Naive thymus-derived CD8-positive, alpha-beta T cell (primary cell): ENCODE measurements at places on chromosomes 1 and 21.

GRCh38 chr1:9413071-9413876 is 120.6 kb downstream of the SPSB1 start:
- H3K4me1 ChIP-seq = peaks cover 51% of the 10 kb centered on the region
- H3K4me3 ChIP-seq = peak overlapping the region; percentile 34
- H3K27me3 ChIP-seq = no peaks in the 10 kb centered on the region
- no peaks in the 10 kb centered on the region for H3K36me3 ChIP-seq
- DNase-seq = no peak
- no peak overlapping the region for H3K27ac ChIP-seq

- no peak for DNase-seq
- H3K27ac ChIP-seq = no peak overlapping the region
- H3K4me3 ChIP-seq = no peak overlapping the region
- peaks cover 4% of the 10 kb centered on the region for H3K4me1 ChIP-seq
Observed at GRCh38 chr1:157868654-157869053, 27.0 kb upstream of the CD5L start.

- peaks cover 7% of the 10 kb centered on the region for H3K36me3 ChIP-seq
- H3K27me3 ChIP-seq = peaks cover 41% of the 10 kb centered on the region
Observed at GRCh38 chr21:45410151-45410864, 5.3 kb downstream of the COL18A1 start.

GRCh38 chr1:16612332-16613172 is 812 bp downstream of the NBPF1 start:
- no peak overlapping the region for H3K4me3 ChIP-seq
- H3K27me3 ChIP-seq = no peaks in the 10 kb centered on the region
- H3K4me1 ChIP-seq = no peaks in the 10 kb centered on the region
- H3K27ac ChIP-seq = no peak overlapping the region
- DNase-seq = peak; percentile 45

DNA sequence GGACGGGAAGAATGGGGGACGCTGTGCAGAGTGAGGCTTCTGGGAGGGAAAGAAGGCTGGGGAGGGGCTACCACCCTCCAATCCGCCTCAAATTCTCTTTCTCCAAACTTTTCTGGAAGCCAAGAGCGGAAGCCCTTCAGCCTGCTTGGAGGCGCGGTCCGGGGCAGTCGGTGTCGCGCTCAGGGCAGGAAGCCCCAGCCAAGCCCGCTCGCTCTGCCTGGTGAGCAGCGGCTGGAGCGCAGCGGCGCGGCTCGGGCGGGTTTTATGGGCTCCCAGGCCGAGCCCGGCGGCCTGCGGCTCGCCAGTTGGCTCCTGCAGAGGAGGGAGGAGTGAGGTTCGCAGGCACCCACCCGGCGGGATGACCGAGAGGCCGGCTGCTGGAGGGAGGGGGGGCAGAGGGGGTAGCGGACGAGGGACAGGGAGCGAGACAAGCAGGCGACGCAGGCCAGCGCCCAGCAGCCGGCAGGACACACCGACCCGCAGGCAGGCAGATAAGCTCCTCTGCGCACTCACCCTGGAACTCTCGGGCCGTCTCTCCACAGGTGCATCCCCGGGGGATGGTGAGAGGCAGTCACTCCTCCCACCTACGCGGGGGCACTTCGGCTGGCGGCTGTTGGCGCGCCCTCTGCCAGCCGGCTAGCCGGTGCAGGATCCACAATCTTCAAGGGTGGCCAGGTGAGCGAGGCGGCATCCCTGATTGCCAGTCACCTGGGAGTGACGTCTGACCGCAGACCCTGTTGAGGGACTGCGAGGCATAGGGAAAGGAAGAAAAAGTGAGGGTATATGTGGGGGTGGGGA is at the start of gene AVPR1B:
TSS of gene AVPR1B (minus strand) at position 238 of the 798 bp plus-strand sequence. CDS start 498 bp downstream, outside the sequence.
- H3K27ac ChIP-seq = no peak within 1 kb of the TSS
- H3K36me3 ChIP-seq = peaks cover 8% of the 10 kb centered on the region
- H3K4me1 ChIP-seq = peaks cover 11% of the 10 kb centered on the region
- H3K4me3 ChIP-seq = peak within 1 kb of the TSS; percentile 51
- peaks cover 16% of the 10 kb centered on the region for H3K27me3 ChIP-seq
- DNase-seq = no peak

GRCh38 chr1:246052603-246053002 is 454.5 kb downstream of the SMYD3 start:
- no peak overlapping the region for H3K27ac ChIP-seq
- H3K27me3 ChIP-seq = no peaks in the 10 kb centered on the region
- no peak overlapping the region for H3K4me3 ChIP-seq
- peaks cover 27% of the 10 kb centered on the region for H3K36me3 ChIP-seq

- no peaks in the 10 kb centered on the region for H3K36me3 ChIP-seq
- no peaks in the 10 kb centered on the region for H3K27me3 ChIP-seq
- no peak overlapping the region for H3K27ac ChIP-seq
- H3K4me1 ChIP-seq = no peaks in the 10 kb centered on the region
- no peak overlapping the region for H3K4me3 ChIP-seq
- no peak for DNase-seq
Observed at GRCh38 chr1:191595170-191595569, 563.1 kb upstream of the RGS18 start.

DNA sequence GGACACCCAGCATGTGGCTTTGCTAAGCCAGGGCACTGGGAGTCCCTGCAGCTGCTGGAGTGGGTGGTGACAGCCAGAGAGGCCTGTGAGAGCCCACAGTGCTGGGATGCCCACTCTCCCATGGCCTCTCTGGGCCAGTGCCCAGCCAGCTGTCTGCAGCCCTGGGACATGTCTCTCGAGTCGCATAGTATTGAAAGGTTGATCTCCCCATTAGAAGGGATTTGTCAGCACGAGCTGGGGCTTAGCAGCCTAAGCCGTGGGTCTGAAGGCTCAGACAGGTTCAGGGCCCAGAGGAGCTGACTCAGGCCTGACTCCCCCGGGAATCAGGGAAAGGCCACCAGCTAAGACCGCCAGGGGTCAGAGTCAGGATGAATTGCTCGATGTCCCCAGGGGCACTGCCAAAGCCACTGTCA is 53.5 kb downstream of the FOXD2 start:
- H3K27ac ChIP-seq = no peak overlapping the region
- no peak overlapping the region for H3K4me3 ChIP-seq
- peaks cover 16% of the 10 kb centered on the region for H3K27me3 ChIP-seq
- no peaks in the 10 kb centered on the region for H3K4me1 ChIP-seq
- no peaks in the 10 kb centered on the region for H3K36me3 ChIP-seq
- DNase-seq = no peak
